ENCODE measurements at places on chromosomes 3 and 15.

GRCh38 chr3:164883171-164883570 is 195.1 kb downstream of the SI start:
- no peak for DNase-seq

DNA sequence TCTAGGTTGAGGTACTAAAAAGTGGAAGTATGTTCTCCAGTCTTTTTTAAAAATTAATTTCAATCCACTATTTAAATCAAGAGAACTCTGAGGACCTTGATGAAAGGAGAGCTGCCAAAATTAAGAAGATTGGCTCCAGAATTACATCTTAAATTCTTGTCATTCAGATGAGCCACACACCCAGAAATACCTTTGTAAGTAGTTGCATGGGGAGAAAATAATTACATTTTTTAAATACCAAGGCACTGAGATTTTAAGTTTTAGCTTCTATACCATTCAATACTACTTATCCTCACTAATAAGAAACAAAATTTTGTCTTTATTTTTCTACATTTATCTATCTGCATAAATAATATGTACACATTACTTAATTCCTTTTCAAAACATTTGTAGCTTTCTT is 1132.8 kb downstream of the OTOL1 start:
- no peak for DNase-seq

GRCh38 chr15:52082197-52083036 is 30.2 kb downstream of the BCL2L10 start:
- no peak for DNase-seq

GRCh38 chr3:133825969-133826727 is 20.5 kb downstream of the SRPRB start:
- DNase-seq: no peak

DNA sequence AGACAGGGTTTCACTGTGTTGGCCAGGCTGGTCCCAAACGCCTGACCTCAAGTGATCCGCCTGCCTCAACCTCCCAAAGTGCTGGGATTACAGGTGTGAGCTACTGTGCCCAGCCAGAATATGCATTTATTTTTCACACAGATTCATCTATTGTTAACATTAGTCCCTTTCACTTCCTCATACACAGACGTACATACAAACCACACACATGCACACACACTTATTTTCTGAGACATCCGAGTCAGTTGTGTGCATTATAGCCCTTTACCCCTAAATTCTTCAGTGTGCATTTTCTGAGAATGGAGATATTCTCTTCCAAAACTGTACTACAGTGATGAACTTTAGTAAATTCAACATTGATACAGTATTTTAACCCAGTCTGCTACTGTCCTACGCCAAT is 15.0 kb upstream of the MEX3B start:
- DNase-seq: no peak

DNA sequence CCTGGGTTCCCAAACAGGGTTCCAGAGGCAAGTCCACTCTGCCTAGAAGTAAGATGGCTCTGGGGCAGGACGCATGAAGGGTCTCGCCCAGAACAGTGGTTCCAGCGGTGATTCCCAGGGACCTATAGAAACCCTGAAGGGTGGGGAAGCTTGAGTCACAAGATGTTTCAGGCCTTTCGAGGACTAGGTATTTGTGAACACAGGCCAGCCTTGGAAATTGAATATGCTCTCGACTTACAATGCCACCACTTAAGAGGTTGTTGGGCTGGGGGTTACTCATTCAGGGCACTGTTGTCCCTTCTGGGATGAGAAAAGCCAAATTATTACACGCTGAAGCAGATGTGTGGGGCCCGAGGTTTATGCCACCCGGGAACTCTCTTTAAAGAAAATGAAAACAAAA is 152.0 kb downstream of the TJP1 start:
- no peak for DNase-seq

GRCh38 chr3:101803173-101803782 is 24.3 kb downstream of the NXPE3 start:
- peak; percentile 54 for DNase-seq

DNA sequence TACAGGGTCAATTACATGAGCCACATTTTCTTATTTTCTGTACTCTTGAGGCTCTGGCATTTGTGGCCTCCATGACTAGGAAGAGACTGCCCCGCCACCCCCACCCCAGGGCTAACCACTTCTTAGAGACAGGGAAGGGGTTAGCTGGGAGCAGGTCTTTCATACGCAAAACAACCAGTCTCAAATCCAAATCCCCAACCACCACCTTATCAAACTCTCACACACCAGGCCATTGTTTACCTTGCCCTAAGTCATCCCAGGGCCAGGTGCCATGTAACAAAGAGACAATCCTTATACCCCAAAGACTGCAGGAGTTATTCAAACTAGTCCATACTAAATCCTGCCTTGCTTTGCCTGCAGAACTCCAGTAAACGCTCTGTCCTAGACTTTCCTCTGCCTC is 77.8 kb downstream of the B3GNT5 start:
- DNase-seq: no peak

DNA sequence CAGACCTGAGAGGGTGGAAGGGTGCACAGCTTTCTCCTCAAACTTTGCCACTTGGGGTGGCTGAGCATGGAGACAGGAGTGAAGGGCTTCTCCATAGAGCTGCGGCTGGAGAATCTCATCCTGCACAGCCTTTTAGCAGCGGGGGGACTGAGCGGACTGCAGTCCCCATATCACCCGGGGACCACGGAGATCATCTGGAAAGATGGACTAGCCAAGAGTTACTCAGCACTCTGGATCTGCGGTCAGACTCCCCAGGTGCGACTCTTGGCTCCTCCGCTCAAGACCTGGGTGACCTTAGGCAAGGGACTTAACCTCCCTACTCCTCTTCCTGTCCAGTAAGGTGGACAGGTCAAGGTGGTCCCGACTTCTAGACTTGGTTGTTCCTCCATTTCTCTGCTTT is 125.8 kb upstream of the MEF2A start:
- peak; percentile 1 for DNase-seq

- DNase-seq: no peak
These were observed 11.5 kb upstream of the PCSK6 start for GRCh38 chr15:101500865-101501551.

- DNase-seq: no peak
These were observed 3.3 kb upstream of the NR2F2 start for GRCh38 chr15:96327155-96327741.

- no peak for DNase-seq
These were observed 246.2 kb downstream of the ZBTB20 start for GRCh38 chr3:114900908-114901307.

DNA sequence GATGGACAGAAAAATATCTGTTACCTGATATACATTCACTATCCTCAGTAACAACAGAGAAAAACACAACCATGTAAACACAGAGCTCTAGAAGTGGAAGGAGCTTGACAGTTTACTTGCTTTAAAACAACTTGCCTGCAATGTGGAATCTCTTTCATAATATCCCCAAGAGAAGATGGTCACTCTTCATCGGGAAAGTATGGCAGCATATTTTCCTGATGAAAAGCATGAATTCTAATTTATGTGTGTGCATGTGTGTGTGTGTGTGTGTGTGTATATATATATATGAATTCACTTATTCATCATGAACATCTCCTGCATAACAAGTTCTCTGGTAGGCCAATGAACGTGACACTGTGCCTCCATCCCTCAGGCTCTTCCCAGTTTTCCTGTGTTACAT is 81.2 kb downstream of the EFL1 start:
- DNase-seq: no peak

DNA sequence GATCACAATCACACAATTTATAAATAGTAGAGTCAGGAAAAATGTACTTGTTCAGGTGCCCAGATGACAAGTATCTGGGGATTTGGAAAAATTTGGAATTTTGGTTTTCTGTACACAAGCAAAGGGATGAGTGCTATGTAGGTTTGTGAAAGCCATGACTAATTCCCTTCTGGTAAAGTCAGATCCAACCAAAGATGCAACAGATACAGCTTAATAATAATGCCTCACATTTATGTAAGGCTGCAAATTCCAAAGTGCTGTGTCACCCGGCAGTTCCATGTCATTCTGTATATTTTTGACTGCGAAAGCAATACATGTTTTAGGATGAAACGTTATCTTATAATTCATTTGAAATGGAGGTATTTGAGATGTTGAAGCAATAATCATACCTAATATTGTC is 102.7 kb upstream of the AGBL1 start:
- DNase-seq: no peak

GRCh38 chr15:75050283-75050682 is 26.9 kb downstream of the PPCDC start:
- DNase-seq: no peak

GRCh38 chr3:143757691-143758090 is 90.6 kb downstream of the SLC9A9 start:
- DNase-seq: no peak

Measured in activated naive CD4-positive, alpha-beta T cell treated with anti-CD3 and anti-CD28 coated beads, Interleukin-2, amount 50 U/mL, for 72 hours (primary cell).